NCI-H774 (cell line): ENCODE measurements at places on chromosomes 3 and 15.

DNA sequence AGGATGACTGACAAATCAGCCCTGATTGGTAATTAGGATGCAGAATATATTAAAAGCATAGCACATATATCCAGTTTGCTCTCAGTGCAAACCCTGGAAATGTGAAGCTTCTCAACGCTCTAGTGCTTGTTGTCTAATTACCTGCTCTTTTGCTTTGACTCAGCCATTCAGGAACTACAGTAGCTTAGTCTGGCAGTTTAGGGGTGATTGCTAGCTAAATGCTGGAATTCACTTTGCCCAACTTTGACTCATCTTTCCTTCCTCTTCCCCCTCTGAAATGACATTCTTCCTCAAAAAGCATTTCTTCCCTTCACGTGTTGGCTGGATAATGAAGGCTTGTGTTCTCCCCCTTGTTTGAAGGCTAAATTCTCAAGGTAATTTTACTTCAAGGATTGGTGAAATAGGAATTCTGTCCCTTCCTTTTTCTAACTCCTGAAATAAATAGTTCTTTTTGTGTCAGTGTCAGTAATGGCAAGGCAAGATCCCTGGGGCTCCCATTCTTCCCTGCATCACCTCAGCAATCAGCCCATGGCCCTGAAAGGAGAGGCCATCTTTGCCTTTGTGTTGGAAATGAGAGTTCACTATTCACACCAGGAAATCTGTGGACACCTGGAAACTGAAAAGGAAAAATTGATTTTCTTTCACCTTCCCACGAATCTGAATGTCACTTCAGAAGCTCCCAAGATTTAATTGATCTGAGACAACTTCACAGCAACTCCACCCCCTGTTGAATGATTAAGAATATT, 103.6 kb downstream of the ECT2 start:
- DNase-seq, result no peak

DNA sequence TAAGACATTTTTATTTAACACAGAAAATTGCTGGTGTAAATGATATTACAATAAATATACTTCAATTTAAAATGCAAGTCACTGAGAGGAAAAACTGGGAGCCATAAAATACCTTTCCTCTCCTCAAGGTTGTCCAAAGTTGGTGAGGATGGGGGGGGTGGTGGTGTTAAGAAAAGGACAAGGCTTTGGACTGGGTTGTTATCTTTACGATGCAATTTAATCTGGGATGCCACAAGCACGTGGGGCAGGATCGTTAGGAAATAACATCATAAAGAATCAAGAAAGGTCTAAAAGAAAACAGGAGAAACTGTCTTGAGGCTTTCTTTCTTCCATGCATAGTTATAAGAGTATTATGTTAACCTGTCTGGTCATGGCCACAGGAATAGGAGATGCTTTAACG, 66.9 kb downstream of the NMNAT3 start:
- DNase-seq, result no peak

DNA sequence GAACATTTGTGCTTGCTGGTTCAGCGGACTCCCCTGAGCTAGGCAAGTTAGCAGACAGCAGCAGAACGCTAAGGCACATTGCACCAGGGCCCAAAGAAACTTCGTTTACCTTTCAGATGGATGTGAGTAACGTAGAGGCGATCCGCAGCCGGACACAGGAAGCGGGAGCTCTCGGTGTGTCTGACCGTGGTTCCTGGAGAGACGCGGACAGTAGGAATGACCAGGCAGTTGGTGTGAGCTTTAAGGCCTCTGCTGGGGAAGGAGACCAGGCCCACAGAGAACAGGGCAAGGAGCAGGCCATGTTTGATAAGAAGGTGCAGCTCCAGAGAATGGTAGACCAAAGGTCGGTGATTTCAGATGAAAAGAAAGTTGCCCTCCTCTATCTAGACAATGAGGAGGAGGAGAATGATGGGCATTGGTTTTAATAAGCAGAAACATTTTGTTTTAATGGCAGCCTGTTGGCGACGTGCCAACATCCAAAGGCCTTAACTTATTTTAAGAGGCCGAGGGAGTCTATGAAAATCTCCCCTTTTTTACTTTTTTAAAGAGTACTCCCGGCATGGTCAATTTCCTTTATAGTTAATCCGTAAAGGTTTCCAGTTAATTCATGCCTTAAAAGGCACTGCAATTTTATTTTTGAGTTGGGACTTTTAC, 27.9 kb downstream of the SYNM start:
- DNase-seq, result no peak

DNA sequence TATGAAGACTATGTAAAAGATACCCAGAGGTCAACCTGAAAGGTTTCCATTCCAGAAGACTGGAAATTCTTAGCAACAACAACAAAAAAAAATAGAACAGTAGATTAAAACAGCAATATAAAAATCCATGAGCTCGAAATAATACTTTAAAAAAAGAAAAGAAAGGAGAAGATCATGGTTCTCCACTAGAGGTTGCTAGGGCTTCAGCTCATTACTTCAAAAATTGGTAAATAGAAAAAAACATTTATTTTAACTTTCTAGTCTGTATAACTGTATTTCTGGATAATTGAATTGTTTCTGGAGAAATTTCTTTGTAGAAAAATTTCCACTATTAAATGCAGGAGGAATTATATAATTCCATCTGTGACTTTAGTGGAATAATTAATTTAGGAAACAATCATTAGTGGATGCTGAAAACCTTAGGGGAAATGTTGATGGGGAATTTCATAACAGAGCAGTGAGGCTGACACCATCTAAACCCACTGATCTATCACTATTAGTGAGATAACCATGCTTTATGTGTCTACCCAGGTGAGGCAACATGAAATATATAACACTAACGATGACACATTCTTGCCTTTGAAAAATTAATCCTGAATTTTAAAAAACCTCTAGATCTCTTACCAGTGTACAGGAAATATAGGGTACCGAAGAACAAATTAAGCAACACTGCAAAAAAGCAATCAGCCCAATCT, 62.5 kb upstream of the SNRK start:
- DNase-seq, result no peak

DNA sequence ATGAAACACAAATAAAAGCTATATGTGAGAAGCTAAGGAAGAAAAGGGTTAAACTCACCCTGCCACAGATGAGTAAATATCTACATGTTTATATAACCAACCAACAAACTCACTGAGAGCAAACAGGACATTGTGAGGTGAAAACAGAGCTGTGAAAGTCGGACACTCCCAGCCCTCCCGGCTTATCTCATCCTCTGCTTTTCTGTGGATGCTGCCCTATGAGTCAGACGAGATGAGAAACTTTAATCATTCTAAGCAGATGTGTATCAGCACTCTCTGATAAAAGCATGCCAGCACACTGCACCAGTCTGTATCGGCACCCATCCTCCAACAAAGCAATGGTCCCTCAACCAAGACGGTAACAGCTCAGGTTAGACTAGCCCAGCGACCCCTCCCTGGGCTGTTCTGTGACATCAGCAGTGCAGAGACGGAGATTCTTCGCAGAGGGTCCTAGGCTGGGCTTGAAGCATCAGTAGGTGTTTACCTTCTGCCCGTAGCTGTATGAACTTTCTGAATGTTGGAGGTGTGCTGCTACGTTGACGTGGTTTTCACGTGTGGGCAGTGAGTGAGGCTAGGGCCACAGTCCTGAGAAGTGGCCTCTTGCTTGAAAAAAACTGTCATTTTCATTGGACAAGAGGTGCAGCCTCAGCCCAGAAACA, 119.8 kb upstream of the ALDH1A3 start:
- no peak for DNase-seq

DNA sequence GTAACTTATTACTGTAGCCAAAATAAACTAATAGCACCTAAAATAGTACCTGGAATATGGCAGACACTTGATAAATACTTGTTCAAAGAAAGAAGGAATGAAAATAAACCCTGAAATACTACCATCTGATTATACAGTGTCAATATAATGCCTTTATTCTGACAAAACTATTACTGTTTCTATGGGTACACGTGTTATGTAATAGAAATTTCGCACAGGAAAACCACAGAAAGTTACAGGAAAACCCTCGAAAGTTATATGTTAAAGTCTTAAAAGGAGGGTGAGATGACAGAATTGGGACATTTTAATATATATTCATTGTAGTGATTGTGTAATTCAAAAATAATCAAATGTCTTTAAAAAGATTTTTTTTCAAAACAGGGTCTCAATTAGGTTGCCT, 28.8 kb downstream of the ETFA start:
- DNase-seq, result no peak

DNA sequence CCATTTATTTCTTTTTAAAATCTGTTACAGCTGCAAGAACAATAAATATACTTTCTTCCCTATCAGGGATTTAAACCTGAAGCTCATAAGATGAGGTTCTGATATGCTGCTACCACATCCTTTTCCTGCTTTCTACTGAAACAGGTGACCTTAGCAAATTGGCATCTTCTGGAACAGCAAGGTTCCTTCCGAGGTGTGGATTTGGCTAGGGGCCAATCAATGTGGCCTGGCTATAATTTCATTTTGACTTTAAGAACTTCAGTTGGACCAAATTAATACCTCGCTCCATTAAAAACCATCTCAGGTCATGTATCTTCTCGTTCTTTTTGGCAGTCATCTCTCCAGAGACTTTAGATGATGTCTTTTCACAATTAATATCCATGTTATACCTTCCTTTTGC, 53.4 kb upstream of the C3orf80 start:
- DNase-seq, result no peak

- DNase-seq, result no peak
These were observed 255.3 kb downstream of the RSL24D1 start for GRCh38 chr15:54941417-54941816.

DNA sequence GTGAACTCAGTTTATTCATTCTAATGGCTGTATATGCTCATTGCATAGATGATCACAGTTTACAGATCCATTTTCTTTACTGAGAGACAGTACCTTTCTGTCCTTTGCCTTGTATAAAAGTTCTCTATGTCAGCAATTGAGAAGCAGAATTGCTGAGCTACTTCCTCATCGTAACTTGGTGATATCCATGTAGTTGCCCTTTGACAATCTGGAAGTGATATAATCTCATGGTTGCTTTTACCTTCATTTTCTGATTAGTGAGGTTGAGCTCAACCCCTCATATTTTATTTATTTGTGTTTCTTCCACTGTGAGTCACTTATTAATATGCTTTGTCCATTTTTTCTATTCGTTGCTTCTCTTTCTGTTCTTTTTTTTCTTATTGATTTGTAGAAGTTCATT, 696.5 kb downstream of the AGBL1 start:
- DNase-seq, result no peak

DNA sequence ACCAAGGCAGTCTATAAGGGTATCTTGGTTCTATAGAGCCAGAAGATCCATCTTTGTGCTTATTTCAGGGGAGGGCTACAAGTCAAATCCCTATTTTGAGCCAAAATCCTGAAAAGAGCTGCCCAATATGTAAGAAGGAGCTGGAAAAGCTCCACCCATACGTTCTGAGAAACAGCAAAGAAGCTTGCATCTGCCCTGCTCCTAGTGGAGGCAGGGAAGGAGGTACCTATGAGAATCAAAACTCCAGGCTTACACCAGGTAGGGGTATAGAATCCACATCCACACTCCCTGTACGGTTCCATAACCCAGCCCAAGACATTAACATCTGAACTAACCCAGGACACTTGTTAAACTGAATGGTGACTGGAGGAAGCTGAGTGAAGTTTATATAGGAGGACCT, 30.0 kb downstream of the PHC3 start:
- no peak for DNase-seq

GRCh38 chr3:150626148-150626930, 23.2 kb downstream of the SELENOT start:
- DNase-seq, result no peak

DNA sequence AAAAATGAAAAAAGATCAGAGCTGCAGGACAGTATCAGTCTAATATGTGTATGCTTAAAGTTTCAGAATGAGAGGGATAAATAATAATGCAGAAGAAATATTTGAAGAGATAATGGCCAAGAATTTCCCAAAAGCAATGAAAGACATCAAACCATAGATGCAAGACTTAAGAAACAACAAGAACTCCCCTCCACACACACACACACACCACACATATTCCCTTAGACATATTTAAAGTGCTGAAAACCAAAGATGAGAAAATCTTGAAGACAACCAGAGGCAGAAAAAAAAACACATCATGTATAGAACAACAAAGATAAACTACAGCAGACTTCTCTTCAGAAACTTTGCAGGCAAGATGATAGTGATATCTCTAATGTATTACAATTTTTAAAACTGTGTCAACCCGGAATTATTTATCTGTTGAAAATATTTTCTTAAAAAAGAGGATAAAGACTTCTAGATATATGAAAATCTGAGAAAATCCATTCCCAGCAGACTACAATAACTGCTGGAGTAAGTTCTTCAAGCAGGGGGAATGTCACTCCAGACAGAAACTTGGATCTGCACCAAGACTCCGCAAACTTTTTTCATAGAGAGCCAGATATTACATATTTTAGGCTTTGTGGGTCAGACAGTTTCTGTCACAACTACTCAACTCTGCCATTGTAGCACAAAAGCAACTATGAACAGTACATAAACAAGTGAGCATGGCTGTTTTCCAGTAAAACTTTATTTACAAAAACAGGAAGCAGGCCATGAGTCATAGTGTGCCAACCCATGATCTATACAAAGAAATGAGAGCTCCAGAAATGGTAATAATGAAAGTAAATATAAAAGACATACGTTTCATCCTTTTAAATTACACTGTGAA, 223.4 kb upstream of the CGNL1 start:
- DNase-seq, result no peak

GRCh38 chr3:128077202-128077624, 25.0 kb downstream of the SEC61A1 start:
- no peak for DNase-seq

DNA sequence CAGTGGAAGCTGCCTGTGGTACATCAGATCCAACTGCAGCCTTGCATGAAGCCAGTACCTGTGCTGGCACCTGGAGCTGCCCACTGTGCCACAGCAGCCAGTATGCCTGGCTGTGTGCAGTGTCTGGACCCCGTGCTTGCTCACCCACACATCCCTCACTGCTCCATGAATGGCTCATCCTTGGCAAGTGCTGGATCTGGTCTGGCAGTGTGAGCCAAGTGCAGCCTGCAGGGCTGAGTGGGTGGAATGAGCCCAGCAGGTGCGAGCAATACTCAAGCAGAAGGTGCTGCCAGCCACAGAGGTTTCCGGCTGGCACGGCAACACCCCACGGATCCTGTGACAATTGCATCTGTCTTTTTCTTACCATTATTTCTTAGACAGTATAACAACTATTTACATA, 488.2 kb upstream of the ROBO2 start:
- DNase-seq, result no peak

DNA sequence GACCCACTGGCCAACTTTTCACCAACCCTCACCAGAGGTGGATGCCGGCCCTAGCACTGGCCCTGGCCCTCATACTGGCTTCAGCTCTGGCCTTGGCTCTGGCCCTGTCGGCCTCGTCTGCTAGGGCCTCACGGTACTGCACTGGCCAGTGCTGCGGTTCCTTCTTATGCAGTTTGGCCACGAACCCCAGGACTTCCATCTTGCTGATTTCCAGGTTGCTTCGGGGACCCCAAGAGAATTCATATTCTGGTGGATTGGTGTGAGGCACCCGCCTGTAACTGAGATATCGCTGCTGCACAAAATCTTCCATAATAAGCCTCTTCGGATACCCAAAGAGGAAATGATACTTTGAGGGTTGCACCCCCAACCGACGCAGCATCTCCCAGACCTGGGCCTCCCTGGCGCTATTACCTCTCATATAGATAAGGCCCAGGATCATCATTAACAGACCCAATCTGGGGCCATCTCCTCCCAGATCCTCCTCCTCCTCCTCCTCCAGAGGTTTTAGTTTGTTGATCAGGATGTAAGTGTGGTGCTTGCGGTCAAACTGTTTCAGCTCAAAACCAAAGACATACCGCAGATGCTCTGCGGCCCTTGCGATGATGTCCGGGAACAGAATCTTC, 883 bp downstream of the MAGEF1 start:
- no peak for DNase-seq
